ENCODE measurements at places on chromosomes 5 and 9.

DNA sequence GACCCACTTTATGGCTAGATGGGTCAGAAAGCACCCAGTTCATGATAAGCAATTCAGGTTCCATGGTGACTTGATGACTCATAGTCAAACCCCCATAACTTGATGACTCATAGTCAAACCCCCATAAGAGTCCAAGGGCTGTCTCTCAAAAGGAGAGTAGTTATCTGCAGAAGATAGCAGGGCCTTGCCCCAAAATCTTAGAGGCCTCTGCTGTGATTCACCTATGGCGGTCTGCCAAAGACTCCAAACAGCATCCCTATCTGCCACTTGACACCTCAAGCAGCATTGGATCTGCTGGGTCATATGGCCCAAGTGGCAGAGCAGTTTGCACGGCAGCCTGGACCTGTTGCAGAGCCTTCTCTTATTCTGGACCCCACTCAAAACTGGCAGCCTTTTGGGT, 395.2 kb upstream of the KIF2A start:
- DNase-seq, result no peak

- no peak for DNase-seq
Measured at GRCh38 chr9:93244510-93245436, 60.8 kb downstream of the WNK2 start.

DNA sequence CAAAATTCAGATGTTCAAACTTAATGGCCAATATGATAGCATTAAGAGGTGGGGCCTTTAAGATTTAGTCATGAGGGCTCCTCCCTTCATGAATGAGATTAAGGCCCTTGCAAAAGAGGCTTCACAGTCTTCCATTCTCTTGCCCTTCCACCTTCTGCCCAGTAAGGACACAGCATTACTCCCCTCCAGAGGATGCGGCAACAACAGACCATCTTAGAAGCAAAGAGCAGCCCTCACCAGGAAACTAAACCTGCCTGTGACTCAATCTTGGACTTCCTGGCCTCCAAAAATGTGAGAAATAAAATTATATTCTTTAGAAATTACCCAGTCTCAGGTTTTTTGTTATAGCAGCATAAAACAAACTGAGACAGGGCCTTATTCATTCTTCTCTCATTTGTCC, 8.2 kb downstream of the AP3B1 start:
- no peak for DNase-seq

GRCh38 chr5:131064669-131065371, 100.2 kb downstream of the HINT1 start:
- DNase-seq, result no peak

DNA sequence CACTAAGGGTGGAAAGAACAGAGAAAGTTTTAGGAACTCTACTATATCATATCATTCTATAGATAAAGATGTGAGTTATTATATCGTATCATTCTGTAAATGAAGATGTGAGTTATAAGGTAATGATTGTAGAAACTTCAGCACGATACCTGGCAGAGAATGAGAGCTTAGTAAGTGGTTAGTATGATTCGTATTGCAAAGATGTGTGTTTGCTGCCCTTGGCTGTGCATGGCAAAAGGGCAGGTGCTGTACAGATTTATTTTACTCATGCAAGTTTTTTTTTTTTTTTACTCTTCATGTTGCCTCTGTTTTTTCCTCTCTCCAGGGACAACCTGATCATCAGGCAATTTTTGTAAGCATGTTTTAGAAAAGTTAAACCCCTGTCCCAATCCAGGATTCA, 83.3 kb downstream of the EGFLAM start:
- no peak for DNase-seq

- no peak for DNase-seq
Measured at GRCh38 chr5:72940082-72940481, 15.8 kb upstream of the FCHO2 start.

DNA sequence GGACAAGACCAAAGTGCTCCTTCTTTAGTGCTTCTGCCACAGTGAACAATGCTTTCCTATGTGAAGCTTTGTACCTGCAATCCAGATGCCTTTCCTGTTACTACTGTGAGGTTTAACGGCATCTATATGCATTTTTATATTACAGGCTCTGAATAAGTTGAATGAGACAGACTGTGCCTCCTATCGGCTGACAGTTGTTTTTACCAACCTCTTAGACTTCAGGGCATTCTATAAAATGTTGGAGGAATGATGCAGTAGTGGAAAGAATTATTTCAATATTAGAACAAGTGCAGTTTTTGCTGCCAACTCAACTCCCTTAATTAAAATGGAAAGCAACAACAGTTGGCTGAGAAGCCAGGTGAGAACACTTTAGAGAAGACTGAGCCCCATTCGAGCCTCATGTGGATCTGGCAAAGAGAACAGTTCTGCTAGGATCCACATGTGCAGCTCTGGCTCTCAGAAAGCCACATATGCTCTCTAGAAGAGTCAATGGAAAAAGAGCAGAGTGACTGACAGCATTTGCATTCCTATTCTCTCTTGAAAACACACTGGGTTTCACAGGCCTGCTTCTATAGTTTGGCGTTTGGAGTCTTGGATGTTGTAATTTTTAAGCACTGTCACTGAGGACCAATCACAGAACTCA, 147.5 kb downstream of the LURAP1L start:
- DNase-seq, result no peak

DNA sequence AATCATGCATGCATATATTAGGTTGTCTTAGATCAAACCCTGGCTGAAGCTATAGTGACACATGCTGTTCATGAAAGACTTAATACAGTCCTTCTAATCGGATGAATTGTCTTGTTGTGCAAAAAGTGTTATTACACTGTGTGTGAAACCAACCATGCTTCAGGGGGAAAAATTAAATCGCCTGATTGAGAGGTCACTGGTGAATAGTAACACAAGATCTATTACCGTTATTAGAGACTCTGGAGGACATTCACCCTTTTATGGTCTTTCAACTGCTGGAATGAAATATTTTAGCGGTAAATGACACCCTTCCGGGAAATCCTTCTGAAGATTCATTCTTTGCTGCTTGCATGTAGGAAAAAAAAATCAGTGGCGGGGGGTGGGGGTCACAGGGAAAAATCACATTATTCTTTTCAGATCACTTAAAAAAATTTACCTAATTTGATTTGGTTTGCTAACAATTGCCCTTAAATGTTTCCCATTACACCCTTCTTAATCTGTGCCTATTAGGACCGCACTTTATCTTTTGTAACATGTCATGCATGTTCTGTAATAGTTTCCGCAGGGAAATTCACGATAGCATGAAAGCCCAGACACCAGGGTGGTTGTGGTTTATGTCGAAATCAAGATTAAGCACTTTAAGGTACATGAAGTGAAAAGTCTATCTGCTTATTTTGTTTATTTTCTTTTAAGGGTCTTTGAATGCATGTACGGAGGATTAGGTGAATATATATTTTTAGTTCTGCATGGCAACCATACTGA, 120.6 kb downstream of the FOCAD start:
- DNase-seq, result no peak

GRCh38 chr5:159456722-159457465, 126.6 kb upstream of the IL12B start:
- DNase-seq, result no peak

GRCh38 chr9:121350993-121351561, 19.0 kb downstream of the STOM start:
- DNase-seq, result no peak

DNA sequence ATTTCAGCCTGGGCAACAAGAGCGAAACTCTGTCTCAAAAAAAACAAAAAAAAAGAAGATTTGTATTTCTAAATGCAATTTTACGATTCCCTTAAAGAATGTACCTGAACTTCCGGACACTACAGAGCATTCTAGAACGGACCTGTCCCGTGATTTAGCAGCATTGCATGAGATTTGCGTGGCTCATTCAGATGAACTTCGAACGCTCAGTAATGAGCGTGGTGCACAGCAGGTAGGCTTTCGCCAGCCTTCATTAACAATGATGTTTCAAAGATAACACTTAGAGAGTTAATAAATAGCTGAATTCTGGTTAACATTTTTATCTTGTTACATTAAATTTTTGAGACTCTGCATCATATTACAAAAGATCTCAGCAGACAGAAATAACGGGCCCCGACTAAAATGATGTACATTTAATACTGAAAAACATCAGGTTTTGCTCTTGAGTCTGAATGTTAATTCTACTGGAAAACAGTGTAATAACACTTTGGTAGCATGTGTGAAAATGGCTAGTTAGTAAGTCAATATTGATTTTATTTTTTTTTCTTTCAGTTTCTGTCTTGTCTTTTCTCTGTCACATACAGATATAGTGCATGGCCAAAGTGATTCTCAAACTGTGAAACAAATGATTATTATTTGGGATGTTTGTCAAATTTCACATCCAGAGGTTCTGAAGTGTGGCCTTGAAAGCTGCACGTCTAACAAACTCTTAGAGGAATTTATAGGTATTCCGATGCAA, 23.3 kb downstream of the CCNH start:
- no peak for DNase-seq

DNA sequence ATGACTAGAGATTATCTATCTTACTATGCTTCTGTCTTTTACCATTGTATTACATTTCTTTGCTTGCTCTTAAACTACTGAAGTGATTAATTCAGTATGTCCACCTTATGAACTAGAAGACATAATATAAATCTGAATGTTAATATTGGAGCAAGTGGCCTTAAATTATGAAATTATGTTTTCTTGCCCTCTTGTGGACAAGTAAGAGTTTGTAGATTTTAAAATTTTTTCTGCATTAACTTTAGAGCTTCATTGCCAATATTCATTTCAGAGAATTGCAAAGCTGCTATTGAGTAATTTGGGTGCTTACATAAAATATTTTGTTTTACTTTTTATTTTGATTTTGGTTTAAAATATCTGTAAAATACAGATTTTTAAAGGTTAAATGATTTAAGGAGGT, 55.3 kb downstream of the RANBP17 start:
- no peak for DNase-seq

GRCh38 chr5:29942089-29942488, 1251.4 kb upstream of the CDH6 start:
- no peak for DNase-seq

- peak; percentile 32 for DNase-seq
Measured at GRCh38 chr9:69131682-69132081, 42.4 kb upstream of the TJP2 start.

Measured in gastrocnemius medialis (tissue), 4 donors.